ENCODE measurements at places on chromosomes 4 and X.

GRCh38 chrX:103418811-103419340 lies 42.5 kb downstream of the BEX3 start:
- no peak for DNase-seq

DNA sequence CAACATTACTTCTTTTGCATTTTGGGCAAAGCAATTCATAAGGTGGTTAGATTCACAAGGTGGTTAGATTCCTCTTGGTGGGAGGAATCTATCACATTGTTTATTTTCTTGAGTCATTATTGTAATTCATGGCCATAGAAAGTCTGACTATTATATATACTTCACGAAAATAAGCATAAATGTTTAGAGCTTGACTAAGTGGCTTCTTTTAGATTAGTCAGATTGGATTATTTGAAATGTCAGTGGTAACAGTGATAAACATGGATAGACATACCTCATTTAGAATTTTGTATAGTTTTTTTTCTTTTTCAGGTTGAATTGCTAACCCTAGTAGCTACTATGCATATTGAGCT lies 24.9 kb upstream of the DYNLT3 start:
- DNase-seq, result no peak

GRCh38 chr4:1571165-1572009 lies 112.7 kb downstream of the FAM53A start:
- DNase-seq, result no peak

- peak; percentile 10 for DNase-seq
These were observed 763.0 kb downstream of the DMD start for GRCh38 chrX:32448320-32448719.

- DNase-seq, result peak; percentile 90
These were observed 5.0 kb downstream of the UVSSA start for GRCh38 chr4:1351854-1352566.

DNA sequence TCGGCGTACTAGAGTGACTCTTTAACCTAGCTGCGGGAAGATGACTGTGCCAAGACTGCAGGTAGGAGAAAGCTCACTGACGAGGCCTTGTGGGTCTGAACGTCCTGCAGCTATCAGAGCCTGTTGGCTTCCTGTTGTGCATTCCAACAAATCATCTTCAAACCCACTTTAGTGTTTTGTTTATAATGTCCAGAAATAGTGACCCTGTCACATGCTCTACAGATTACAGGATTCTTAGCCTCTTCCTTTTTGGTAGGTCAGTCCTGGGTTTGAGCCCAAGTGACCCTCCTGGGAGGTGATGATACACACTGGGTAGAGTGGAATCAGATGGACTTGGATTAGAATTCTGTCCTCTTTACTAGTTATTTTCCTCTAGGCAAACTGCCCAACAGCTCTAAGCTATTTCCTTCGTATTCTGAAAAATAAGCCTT lies 33.2 kb downstream of the HTT start:
- DNase-seq, result no peak

DNA sequence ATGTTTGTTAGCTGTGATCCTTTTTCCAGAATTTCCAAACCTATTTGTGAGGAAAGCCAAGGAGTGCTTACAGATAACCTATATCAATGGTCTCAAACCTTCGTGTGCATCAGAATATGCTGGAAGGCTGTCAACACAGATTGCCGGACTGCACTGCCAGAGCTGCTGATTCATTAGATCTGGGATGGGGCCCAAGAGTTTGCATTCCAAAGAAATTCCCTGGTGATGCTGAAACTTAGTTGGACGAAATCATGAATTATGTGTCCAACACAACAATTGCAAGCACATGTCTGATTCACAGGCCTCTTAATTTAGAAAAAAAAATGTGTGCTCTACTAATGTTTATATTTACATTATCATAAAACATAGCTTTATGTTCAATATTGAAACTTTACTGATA lies 544.0 kb upstream of the AMOT start:
- DNase-seq, result no peak

DNA sequence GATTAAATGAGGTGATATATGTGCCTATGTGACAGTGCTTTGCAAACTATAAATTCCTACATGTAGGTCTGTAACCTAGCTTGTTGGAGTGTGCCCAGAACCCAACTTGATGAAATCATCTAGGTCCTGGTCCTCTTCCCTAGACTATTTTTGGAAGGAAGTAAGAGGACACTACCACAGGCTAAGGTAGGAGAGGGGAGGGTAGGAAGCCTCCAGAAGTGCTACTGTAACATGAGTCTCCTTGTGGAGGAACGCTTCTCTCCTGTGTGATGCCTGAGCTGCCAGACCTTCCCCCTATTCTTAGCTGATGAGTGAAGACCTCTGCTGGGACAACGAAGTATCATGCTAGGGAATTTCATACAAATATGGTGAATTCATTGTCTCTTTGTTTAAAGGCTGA lies 41.8 kb upstream of the IL21 start:
- no peak for DNase-seq

DNA sequence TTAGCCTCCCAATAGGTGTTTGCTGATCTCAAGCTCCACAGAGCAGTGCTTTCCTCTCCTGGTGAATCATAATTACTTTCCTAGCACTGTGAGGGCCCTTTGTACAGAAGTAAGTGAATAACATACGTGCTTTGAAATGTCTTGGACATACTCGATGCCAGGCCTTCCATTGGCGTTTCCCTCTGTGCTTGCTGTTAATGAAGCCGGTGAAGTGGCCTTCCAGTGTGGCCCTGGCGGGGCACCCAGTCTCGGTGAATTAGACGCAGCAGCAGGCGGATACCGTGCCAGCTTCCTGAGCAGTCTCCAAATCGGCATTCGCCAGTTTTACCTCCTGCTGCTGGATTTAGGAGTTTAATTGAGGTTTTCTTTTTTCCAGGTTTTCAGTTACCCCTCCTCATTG lies 132.3 kb downstream of the HMX1 start:
- DNase-seq, result no peak
